ENCODE measurements at places on chromosomes 2 and 18. TPM values are rescaled to one million over a fixed set of nuclear protein-coding genes. Genes with fewer than 3 reads are reported as not detected.

The DYNAP gene
- not detected for total RNA-seq

The TPO gene
- total RNA-seq = 14.5 TPM

The ACYP2 gene
- 12.8 TPM for total RNA-seq

The NEMP2 gene
- total RNA-seq = 2.4 TPM

The ANKRD44 gene
- total RNA-seq = 24.4 TPM

The RGPD3 gene
- total RNA-seq = 1.1 TPM

The DPYSL5 gene
- total RNA-seq = not detected

The SCN3A gene
- 0.62 TPM for total RNA-seq

The CCDC85A gene
- total RNA-seq = 2.6 TPM

The CHPF gene
- total RNA-seq = 63.9 TPM

The PFN4 gene
- total RNA-seq = not detected

The ACAA2 gene
- 73.5 TPM for total RNA-seq

The CNTNAP5 gene
- total RNA-seq = not detected

The C2orf72 gene
- not detected for total RNA-seq

The IL36RN gene
- not detected for total RNA-seq

The SCN9A gene
- 7.5 TPM for total RNA-seq

The CSRNP3 gene
- total RNA-seq = 5.4 TPM

The SPATA3 gene
- total RNA-seq = not detected

The LOXHD1 gene
- not detected for total RNA-seq
